Activated T-helper 1 cell treated with anti-CD3 and anti-CD28 coated beads, Interleukin-12 subunit alpha, Interleukin-12 subunit beta, Interleukin-2, Interleukin-4 antibody, amounts not matched to agents 30 ng/mL and 10 ng/mL and 1 ng/mL, durations not matched to agents 14 hours and 24 hours and 36 hours (primary cell): ENCODE measurements at places on chromosomes 4 and X. TPM values are rescaled to one million over a fixed set of nuclear protein-coding genes. Genes with fewer than 3 reads are reported as not detected.

DNA sequence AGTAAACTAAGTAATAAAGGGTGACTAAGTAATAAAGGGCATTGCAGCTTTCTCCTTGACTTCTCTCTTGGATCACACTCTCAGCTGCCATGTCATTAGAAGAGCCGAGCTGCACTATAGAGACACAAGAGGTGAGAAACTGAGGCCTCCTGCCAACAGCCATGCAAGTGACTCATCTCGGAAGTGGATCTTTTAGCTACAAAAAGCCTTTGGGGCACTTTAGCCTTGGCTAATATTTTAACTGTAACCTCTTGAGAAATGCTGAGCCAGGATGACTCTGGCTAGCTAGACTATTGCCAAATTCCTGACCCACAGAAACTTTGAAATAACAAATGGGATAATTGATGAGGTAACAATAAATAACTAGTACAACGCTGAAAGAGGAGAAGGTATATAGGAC, 1.5 kb upstream of the NEIL3 start:
- no peak for DNase-seq

- DNase-seq: no peak
Measured at GRCh38 chrX:71623714-71624113, 5.4 kb upstream of the CXCR3 start.

DNA sequence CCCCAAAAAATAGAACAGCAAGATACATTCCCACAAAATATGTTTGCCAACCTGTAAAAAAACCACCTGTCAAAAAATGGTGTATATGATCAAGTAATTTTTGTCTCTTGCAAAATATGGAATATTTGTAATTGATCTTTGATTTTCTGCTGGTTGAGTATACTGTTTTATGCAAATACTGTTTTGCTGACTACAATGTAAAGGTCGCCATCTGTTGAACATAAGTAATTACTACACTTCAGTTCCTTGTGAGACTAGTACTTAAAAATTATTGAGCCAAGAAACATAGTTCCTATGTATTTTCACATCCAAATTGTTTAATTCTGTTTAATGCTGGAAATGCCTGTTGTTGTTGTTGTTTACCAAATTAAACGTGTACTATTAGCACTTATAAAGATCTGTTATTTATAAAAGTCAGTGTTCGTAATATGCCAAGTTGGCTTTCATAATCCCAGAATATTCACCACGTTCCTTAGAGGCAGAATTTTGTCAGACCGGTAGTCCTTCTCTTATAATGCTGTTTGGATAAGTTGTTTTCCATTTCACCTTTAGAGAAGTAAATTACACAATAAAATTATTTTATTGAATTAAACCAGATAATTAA, 144.2 kb downstream of the PDLIM5 start:
- no peak for DNase-seq

PRDM8 gene
- 8.4 and 11.9 TPM in 2 replicates for total RNA-seq

NPFFR2 gene
- total RNA-seq: not detected in 2 replicates

DNA sequence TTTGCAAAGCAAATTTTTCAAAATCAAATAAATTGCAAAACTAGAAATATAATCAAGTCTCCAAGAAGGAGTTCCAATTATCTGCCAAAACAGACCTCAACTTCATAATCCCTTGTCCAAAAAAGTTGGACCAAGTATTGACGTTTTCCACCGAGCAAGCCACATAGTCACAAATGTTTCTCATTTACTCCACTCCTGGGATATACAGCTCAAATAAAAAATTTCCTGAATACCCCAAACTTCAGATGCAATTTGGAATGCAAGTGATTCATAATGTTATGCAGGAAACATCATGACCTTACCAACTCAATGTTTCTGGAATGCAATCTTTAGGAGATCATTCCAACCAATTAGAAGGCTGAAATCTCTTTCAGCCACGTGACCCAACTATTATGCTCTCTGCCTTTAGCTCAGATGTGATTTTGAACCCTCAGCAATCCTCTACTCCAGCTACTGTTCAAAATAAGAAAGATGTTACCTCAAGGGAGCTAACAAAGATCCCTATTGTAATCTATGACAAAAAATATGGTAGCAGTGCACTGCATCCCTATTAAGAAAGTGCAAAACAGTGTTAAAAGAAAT, 72.4 kb downstream of the PRDM5 start:
- no peak for DNase-seq

GRCh38 chr4:188433741-188434315, 294.6 kb downstream of the TRIML1 start:
- DNase-seq: no peak

GRCh38 chr4:78945651-78946179, 6.5 kb upstream of the PAQR3 start:
- no peak for DNase-seq

DNA sequence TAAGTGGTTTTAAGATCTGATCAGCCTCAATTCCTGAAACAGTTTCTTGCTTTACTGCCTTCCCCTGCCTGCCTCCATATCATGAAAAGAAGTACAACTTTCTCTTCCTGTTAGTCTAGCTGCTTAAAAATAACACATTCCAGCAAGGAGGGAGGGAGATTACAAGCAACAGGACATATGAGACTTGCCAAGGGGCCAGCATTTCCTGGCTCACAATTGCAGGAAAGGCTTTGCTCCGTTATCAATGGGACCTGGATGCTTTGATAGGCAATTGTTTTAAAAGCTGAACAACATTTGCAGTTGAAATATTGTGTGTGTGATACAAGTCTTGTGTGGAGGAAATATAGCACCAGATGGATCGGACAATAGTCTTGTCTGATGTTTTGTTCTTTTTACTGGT, 425.0 kb downstream of the FAT4 start:
- no peak for DNase-seq

- no peak for DNase-seq
Measured at GRCh38 chr4:88981993-88982392, 75.0 kb downstream of the FAM13A start.

- DNase-seq: no peak
Measured at GRCh38 chr4:141417387-141417786, 196.7 kb downstream of the ZNF330 start.

- no peak for DNase-seq
Measured at GRCh38 chr4:6910340-6910959, 824 bp downstream of the TBC1D14 start.

DNA sequence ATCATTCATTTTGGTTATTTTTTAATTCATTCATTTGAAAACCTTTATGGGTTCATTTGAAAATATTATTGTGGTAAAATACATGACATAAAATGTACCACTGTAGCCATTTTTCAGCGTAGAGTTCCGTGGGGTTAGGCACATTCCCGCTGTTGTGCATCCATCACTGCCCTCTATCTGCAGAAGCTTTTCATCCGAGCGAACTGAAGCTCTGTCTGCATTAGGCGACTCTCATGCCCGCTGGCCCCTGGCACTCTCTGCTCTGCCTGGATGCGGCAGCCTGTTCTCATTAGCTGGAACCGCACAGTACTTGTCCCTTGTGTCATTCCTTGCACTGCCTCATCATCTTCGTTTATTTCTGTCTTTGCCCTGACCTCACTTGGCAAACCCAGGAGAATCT, 17.5 kb downstream of the CFAP99 start:
- DNase-seq: no peak

SMIM9 gene
- not detected in 2 replicates for total RNA-seq

MCUB gene
- total RNA-seq: 40.6 and 46.0 TPM in 2 replicates

- no peak for DNase-seq
Measured at GRCh38 chr4:3434881-3435685, 6.7 kb upstream of the HGFAC start.

TBX22 gene
- not detected in 2 replicates for total RNA-seq

ANKRD37 gene
- total RNA-seq: 12.4 and 15.8 TPM in 2 replicates

PRRG1 gene
- not detected in 2 replicates for total RNA-seq

GRCh38 chr4:2449051-2449450, 19.9 kb upstream of the RNF4 start:
- DNase-seq: no peak

REELD1 gene
- 0.22 TPM in 1 of 2 replicates, not detected in the other for total RNA-seq
